ENCODE measurements at places on chromosomes 1 and 21.

DNA sequence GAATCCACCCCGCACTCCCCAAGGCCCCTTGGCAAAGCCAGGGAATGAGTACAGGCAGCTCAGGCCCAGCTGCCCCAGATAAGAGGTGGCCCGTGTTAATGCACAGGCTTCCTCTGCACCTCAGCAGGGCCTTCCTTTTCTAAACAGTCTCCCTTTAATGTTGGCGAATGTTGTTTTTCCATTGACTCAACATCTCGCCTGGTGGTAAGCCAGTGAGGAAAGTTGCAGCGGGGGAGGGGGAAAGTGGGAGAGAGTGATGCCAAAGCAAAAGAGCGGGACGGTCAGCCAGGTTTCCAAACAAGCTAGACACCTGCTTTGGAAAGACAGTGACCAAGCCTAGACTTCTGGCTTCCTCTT, 10.3 kb upstream of the PROX1 start:
- no peak for DNase-seq

DNA sequence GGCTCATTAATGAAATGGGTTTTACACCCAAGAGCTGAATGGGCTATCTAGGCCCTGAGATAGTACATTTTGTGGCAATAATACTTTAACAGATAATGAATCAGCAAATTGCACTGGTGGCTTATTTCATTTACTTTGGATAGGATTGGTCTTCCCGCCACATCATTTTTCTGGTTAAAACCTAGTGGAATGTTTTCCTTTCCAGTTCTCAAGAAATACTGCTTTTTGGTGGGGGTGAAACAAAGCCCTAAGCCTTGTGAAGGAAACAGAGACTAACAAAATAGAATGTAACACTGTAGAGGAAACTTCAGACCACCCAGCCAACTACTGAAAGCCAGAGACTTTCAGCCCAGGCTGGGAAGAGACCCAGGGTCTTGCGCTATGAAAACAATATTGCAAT, 172.2 kb downstream of the HHIPL2 start:
- DNase-seq = no peak

DNA sequence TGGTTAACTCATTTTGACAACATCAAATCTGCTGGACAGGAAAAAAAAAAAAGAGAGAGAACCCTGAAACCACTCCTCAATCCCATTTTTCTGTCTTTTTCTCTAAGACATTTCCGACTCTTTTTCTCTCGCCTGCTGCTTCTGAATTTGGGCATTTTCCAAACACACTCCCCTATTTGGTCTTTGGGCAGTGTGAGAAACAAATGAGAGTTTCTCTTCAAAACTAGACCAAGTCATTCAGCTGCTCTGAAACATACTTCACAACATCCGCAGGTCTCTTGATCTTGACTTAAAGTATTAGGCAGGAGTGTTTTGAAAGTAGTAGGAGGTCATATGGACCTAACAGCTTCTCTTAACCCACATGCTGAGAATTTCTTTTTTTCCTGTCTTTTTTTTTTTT, 364.8 kb upstream of the ESRRG start:
- no peak for DNase-seq

GRCh38 chr1:157993147-157993917, at the start of gene KIRREL1:
TSS of gene KIRREL1 (plus strand) at chr1:157993645. CDS start at chr1:157993677, 32 bp downstream.
- no peak for DNase-seq

DNA sequence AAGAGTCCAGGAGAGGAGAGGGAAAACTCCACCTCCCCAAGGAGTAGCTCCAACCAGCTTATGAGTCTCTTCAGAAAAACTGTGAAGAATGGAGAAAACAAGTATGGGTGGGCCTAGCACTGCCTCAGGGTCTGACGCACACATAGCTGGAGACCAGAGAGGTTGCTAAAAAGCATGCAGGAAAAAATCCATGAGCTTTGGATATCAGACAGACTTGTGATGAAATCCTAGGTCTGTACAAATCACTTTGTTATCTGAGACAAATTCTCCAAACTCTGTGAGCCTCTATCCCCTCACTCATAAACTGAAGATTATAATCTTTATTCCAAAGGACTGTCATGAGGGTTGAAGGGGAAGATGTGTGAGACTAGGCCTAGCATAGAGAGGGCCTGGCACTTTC, 141.5 kb upstream of the FGGY start:
- DNase-seq = no peak

- no peak for DNase-seq
Observed at GRCh38 chr1:3599816-3600215, 11.5 kb downstream of the MEGF6 start.

DNA sequence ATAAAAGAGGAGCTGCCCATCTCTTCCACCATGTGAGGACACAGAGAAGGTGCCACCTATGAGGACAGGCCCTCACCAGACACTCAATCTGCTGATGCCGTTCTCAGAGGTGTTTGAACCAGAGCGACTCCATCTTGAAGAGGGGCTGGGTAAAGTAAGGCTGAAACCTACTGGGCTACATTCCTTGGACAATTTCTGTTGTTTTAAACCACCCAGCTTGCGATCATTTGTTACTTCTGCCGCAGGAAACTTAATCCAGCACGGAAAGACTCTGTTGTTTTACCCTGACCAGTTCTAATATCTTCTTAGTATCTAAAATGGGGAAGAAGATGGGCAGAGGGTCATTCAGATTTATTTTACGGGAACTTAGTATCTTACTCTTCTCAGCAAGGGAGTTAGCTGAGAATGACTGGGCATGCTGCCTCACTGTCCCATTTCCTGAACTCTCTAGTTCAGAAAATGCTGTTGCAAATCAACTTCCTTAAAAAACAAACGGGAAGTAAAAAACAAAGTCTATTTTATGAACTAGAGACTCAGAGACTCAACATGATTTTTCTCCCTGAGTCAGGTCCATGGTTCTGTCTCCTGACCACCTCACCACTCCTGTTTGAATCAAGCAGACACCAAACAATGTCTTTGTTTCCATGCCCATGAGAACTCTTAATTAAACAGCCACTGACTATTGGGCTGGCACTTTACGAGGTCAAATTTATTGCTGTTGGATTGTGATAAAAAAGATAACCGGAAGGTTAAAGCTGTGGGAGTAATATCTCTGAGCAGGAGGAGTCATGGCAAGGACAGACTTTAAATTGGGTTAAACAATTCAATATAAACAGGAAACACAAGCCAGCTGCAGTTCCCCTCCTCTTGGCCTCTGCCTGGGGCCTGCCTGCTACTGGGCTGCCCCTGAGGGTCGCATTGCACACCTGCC, 23.8 kb upstream of the IFNAR1 start:
- no peak for DNase-seq

DNA sequence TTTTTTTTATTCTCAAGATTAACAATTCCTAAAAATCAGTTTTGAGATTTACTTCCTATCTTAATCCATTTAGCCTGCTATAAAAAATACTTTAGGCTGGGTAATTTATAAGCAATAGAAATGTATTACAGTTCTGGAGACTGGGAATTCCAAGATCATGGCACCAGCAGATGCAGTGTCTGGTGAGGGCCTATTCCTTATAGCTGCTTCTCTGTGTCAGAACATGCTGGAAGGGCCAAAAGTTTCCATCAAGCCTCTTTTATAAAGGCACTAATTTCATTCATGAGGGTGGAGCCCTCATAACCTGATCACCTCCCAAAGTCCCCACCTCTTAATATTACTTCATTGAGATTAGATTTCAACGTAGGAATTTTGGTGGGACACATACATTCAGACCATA, 41.7 kb downstream of the RNF2 start:
- DNase-seq = no peak

DNA sequence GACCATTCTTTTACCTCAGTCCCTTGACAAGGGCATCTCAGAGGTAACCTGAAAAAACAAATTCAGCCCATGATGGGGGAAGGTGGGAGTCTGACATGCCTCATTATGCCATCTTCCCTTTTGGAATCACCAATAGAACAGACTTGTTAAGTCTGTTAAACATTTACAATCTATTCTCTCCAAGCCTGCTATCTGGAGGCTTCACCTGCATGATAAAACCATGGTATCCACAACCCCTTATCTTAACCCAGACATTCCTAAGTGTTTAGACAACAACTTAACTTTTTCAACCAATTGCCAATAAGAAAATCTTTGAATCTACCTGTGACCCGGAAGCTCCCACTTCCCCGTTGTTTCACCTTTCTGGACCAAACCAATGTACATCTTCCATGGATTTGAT, 233.0 kb upstream of the CACYBP start:
- no peak for DNase-seq

DNA sequence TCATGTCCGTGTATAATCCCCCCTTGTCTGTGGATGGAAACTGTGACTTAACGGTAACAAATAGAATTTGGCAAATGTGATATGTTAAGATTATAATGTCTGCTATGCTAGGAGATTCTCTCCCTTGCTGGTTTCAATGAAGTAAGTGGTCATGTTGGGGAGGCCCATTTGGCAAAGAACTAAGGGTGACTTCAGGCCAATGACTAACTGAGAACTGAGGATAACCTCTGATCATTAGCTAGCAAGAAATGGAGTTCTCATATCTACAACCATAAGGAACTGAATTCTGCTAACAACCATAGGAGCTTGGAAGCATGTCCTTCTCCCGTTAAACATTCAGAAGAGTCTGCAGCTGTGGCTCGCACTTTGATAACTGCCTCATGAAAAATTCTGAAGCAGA, 2.3 kb downstream of the IFI44L start:
- no peak for DNase-seq

DNA sequence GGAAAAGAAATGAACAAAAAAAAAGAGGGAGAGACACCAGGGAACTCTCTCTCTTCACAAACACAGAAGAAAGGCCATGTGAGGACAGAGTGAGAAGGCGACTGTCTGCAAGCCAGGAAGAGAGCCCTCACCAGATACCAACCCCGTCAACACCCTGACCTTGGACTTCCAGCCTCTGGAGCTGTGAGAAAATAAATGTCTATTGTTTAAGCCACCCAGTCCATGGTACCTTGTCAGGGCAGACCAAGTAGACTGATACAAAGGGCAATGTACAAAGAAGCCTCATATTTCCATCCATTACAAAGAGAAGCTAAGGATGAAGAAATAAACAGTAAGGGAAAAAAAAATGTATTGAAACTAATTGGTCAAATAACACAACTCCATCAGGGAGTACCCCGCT, 146.6 kb downstream of the ZNF281 start:
- no peak for DNase-seq

GRCh38 chr1:38173157-38173831, 126.7 kb upstream of the POU3F1 start:
- DNase-seq = peak; percentile 86

DNA sequence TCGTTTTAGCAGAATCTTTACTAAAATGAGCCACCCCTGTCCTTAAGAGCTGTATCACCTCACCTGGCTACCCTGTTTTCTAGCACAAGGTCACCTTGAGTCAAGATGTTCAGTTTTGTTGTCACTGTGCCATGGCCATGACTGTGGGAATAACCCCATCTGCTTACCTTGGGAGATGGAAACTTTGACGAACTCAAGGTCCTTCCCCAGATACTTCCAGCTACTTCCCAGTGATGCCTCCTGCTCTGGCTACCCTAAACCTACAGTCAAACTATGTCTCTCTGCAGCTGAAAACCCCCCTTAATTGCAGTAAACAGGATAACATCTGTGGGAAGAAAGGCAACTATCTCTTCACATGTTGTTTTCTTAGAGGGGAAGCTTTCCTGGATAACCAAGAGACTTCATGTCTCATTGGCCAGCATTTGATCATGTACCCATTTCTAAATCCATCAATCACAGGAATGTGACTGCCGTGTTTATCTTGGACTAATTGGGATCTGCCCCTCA, 89.5 kb upstream of the C1orf21 start:
- DNase-seq = no peak

DNA sequence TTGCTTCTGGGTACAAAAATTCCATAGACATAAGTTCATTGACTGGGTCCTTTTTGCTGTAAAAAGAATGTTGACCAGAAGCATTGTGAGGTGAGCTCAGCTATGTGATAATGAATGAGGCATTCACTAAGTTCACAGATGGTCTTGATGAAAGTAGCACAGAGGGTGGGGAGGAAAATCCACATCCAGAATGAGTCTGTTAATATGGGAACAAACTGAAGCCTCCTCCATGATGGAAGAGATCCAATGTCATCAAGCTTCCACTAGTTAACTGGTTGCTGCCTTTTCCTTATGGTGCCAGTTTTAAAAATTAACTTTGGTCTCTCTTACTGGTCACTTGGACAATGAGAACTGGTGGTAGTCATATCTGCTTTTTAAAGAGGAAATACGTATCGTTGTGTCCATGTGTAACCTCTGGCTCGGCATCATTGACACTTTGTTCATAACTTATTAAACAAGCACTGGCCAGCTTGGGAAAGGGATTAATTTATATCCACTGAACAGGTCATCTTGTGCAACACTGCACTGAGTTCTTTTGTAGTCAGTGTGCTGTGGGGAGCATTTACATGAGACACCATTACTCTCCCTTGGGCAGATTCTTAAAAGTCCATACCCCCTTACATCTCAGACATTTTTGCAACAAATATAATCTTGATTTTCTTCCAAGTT, 88.6 kb downstream of the ADAMTS1 start:
- DNase-seq = peak; percentile 96

DNA sequence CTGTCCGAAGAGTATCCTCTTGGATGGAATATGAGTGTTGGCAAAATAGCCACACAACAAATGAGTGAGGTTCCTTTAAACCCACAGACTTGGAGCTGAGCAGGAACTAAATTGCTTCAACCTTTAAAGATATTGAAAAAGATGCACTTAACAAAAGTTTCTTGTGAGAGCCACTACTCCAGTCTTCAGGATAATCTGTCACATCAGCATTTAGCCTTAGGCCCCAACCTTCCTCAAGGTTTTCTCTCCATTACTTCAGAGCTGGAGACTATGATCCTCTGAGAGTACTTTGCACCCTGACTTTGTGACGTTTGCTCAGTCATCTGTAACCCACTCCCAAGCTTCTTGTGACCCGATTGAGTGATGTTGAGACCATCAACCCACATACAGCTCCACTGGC, 212.8 kb downstream of the LRRC40 start:
- DNase-seq = no peak

- DNase-seq = no peak
Observed at GRCh38 chr1:64572222-64572900, 102.4 kb downstream of the CACHD1 start.

- no peak for DNase-seq
Observed at GRCh38 chr1:33088119-33088906, 7.4 kb downstream of the AZIN2 start.

GRCh38 chr21:44333509-44334328, 5.5 kb downstream of the CFAP410 start:
- no peak for DNase-seq

GRCh38 chr1:173415490-173415889, 61.6 kb upstream of the PRDX6 start:
- no peak for DNase-seq

GRCh38 chr1:69077198-69077597, 490.5 kb upstream of the LRRC7 start:
- DNase-seq = no peak

DNA sequence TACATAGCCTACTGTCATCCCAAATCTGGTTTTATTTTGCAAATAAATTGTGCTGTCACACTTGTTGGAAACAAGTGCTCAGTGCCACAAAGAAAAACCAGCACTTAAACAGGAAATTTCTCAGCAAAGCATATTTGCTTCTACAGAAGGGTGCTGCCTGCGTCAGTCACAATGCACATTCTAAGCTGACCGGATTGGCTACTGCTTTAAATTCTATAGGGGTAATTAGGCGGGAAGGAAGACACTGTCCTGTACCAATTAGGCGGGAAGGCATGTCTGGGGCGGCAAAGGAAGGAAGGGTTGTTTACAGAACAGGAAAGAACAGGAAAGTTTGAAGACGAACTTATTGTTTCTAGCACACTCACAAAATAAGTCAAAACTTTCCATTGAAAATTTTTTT, 2.8 kb downstream of the IFI16 start:
- no peak for DNase-seq
